ENCODE measurements at places on chromosomes 4 and X.

DNA sequence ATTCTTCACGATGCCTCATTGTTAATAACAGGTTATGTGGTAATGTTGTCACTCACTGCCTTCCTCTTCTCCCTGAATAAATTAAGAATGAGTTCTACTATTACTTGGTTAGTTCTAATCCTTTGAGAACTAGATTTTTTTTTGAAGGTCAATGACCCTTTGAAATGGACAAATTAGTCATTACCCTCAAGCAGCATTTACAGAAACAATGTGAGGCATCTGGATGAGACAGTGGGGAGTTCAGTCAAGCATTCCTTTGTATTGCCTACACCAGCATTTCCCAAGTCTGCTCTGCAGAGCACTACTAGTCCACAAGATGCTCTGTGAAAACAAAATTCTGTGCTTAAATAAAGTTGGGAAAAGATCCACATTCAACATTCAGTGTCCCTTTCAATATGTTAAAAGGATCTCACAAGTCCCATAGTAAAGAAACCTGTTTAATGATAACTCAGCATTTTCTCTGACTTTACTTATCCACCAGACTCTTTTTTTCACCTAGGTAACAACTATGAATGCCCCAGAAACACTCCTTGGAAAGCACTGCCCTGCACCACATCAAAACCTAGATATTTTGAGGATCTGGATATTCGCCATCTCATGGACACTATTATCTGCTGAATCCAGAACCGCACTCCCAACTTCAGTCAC is 60.6 kb downstream of the CHRDL1 start:
- no peak for DNase-seq

DNA sequence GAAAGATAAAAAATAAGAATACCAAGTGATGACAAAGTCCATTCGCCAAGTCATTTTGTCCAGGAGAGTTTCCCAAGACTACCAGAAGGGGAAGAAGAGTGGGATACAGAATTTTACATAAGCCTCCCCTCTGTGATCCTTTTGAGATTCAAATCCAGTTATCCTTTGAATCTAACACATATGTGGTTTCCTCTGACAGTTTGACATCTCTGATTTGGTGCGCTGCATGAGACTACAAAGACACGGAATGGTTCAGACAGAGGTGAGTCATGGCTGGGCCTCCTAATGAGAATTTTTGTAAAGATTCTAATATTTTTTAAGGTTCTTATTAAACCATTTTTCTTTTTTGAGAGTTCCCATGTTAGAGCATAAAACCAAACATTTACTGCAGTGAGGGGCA is 38.3 kb downstream of the SLC10A6 start:
- no peak for DNase-seq

GRCh38 chr4:172573899-172574298 is 594.7 kb upstream of the GALNT7 start:
- no peak for DNase-seq

GRCh38 chr4:70768301-70768948 is 46.7 kb downstream of the RUFY3 start:
- DNase-seq, result no peak

- no peak for DNase-seq
Measured at GRCh38 chr4:147586032-147586431, 31.2 kb upstream of the TMEM184C start.

- no peak for DNase-seq
Measured at GRCh38 chrX:68995386-68995779, 166.6 kb downstream of the EFNB1 start.

- no peak for DNase-seq
Measured at GRCh38 chr4:142202404-142203332, 566.3 kb downstream of the IL15 start.

DNA sequence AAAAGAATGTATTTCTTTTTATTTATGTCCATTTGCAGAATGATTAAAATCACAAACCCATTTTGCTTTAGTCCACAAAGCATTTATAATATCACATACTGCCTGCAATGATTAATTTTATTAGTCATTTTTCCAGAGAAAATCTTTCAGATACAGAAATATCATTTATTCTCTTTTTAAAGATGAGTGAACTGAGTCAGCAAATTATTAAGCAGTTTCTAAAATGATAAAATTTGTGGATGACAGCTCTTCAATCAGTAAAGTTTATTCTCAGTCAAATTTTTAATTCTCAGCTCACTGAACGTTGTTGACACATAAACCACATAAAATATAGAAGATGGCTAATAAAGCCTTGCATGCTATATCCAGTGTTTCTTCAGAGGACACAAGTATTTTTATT is 485.5 kb downstream of the PRR32 start:
- DNase-seq, result no peak

- DNase-seq, result no peak
Measured at GRCh38 chrX:3697220-3697684, 16.2 kb downstream of the PRKX start.

DNA sequence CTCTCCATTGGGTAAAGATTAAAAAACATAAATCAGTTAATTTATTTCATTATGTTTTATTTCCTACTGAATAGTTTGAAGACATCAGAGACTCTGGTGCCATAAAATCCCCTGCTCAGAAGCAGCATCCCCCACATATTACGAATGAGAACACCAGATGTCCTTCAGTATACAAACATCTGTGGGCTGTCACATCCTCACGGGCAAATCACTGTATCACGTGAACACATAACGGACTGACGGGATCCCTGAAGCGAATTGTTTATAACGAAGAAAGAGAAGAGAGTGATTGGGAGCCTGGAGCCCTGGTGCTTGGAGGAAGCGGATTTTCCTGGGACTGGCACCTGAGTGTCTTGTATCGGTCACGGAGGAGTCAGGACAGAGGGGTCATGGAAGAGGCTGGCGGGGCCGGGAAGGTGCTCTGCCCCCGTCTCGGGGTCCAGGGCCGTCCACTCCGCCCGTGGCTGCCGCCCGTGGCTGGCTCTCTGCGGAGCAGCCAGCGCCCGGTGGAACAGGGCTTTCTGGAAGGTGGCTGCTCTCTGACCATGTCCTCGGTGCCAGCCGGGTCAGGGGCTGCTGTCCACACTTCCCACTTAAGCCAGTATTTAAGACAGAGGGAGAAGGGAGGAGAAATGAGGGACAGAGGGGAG is 452.7 kb upstream of the FAT1 start:
- DNase-seq, result no peak

DNA sequence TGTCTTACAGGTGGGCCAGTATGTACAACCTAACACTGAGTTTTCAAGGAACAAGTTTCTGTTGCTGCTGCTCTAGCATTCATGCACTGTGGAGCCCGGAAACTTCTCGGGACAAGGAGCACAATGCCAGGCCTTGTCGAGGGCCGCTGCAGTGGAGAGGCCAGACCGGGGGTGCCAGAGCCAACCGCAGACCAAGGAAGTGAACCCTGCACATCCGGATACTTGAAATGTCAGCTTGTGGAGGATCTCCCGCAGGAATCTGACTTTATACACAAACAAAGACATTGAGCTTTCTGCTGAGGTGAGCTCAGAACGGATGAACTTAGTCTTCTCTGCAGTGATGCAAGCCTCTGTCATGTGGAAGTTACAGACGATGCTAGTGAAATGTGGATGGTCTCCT is 99.5 kb downstream of the ZNF827 start:
- no peak for DNase-seq

GRCh38 chrX:132207996-132208395 is 11.3 kb downstream of the RAP2C start:
- no peak for DNase-seq

- no peak for DNase-seq
Measured at GRCh38 chr4:53348046-53348445, 17.8 kb downstream of the SCFD2 start.

GRCh38 chr4:159706704-159707103 is 603.8 kb downstream of the RAPGEF2 start:
- DNase-seq, result no peak

DNA sequence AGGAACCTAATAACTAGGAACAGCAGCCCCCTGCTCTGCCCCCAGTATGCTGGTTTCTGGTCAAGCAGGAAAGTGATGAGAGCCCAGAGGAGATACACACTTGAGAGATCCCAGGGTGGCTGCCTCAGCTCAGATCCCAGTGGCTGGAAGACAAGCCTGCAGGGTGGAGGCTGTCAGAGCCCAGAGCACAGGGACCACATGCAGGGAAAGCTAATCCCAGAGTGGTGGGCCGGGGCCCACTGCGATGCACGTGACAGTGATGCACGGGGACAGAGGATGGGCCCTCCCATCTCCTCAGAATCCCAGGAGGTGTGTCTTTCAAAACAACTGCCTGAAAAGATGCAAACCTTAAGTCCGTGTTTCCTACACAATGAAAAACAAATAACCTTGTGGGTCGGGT is 29.1 kb upstream of the CRMP1 start:
- no peak for DNase-seq

DNA sequence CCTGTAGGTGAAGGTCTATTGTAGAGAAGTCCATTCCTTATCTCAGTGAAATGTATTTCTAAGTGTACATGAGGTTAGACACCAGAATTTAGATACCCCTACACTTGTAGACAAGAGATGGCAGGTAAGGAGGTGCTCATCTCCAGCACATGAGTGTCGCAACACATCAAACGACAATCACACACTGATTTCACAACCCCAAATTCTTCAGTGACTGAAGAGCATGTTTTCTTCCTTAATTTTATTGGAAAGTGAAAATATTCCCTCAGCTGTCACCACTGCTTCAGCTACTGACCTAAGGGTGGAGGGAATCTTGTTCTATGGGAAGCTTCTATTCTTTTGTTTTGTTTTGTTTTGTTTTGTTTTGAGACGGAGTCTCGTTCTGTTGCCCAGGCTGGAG is 280.3 kb downstream of the ARHGAP24 start:
- no peak for DNase-seq

Data from stimulated activated CD8-positive, alpha-beta memory T cell treated with anti-CD3 and anti-CD28 coated beads, Interleukin-4, amount 100 ng/mL, for 4 hours (primary cell).